ENCODE measurements at places on chromosomes 4 and X.

GRCh38 chr4:175273995-175274753, 356.0 kb downstream of the ADAM29 start:
- no peak for DNase-seq

DNA sequence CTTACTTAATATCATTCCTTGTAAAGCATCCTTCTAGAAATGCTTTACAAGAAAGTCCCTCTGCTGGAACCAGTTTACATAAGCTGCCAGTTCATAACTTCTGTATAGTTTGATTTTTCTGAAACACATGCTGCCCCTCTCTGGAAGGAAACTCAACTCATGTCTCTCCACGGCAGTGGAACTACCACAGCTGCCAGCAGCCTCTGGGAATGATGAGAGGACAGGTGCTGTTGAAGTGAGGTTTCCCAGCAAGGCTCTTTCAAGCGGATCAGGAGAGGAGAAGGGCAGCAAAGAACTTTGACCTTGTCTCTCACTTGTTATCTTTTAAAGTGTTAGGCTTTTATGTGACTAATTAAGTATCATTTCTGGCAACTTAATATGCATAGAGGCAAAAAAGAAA, 7.3 kb downstream of the GRPR start:
- DNase-seq: no peak

- DNase-seq: no peak
Observed at GRCh38 chr4:111837761-111838160, 307.5 kb upstream of the FAM241A start.

DNA sequence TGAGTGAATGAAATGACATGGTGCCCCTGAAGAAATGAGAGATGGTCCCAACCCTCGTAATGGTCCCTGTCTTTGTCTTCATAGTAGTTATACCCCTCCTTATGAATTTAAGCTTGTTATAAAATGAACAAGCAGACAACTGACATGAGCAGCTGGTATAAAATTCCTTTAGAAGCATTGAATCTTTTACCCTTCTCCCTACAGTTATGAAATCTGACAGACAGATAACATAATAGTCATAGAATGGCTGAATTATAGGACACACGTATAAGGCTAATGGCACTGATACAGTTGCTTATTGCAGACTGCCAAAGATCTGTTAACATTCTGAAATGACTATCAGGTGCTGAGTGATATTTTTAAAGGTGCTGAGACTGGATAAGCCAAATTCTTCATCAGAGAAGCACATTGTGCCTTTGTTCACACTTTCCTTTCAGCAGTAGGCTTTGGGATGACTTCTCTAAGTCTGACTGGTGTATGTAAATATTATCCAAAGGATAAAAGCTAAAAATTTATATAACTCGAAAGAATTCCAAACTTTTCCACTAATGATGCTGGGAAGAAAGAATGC, 47.4 kb upstream of the PDGFC start:
- no peak for DNase-seq

DNA sequence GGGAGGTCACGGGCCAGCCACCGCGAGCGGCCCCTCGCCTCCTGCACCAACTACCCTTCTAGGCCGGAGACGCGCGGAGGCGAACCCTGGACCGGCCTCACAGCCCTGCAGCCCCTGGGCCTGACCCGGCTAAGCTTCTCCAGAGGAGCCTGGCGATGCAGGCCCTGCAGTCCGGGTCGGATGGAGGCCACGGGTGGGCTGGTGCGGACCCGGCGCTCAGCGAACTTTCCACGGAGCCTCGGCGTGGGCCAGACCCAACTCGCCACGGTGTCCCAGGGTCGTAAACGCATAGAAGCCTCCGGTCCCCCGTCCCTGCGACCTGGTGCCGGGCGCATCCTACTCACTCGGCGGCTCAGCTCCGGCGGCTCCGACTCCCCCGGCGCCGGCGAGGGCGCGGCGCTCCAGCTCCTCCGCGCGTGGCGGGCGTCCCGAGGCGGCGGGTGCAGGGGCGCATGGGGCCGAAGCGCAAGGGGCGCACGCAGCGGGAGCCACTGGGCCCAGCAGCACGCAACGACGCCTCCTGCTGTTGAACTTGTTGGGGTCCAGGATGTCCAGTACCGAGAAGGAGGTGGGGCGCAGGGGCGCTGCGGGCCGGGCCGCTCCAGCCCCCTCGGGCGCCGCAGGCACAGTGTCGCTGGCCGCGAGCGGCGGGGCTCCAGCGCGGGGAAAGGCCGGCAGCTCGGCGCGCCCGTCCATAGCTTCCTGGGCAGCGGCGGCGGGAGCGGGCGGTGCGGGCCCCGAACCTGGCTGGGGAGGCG, 427 bp downstream of the NKX1-1 start:
- DNase-seq: no peak

- no peak for DNase-seq
Observed at GRCh38 chr4:151099976-151100417, 569 bp downstream of the RPS3A start.

DNA sequence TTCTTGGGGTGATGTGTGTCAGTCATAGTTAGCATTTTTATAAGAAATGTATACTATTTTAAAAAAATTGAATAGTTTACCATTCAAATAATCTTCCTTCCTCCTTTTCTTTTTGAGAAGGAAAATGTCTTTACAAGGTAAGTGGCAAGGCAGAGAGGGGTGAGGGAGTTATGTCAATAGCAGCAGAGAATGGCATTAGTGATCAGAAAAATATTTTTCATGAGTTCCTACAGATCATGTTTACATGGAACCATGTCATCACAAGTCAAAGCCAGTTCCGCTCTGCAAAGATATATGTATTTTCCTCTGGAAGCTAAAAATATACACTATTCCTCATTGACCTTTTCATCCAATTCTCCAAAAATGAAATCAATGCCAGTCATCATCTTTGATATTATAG, 67.3 kb downstream of the PTPN13 start:
- DNase-seq: no peak

DNA sequence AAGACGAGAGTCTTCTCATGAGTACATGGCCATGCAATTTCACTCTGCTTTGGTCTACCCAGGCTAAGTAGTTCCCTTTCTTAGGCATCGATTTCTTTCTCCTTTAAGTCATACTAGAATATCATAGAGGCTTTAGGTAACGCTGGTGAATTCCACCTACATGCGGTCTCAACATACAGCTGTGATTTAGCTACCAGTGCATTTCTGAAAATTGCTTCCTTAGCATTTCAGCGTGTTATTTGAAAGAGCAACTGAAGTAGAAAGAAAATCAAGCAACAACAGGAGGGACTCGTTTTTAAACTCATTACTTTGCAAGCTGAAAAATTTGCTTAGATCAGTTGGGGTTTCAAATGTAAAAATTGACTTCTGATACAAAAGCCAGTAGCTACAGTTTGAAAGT, 48.1 kb upstream of the RASGEF1B start:
- no peak for DNase-seq

GRCh38 chr4:36064117-36064516, 180.2 kb downstream of the ARAP2 start:
- DNase-seq: no peak

DNA sequence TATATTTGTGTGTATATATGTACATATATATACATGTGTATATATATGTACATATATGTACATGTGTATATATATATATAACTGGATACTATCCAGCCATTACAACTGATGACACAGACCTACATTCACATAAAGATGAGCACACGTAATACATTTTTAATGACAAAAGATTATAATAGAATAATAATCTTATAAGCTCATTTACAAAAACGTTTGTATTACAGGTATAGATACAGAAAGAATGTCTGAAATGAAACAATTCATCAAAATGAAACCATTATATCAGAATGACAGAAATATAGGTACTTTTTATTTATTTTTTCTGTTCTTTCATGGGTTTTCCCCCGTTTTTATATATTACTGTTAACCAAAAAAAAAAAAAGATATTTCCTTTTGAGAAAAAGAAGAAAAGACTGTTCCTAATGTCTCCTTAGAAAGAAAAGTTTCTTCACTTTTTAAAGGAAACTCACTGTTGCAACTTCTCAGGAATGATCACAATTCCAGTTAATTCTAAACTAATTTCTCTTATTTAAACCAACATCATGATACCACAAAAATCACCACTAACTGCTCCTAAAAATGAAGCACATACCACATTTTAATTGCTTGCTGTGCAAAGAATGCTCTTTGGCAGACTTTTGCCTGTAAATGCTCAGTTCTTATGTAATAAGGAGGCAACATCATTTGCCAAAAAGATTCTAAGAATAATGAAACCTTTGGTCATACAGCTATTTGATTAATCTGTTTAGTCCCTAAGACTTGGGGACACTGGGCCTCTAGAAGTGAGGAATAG, 18.9 kb downstream of the LEF1 start:
- no peak for DNase-seq

GRCh38 chr4:129111919-129112318, 16.0 kb downstream of the C4orf33 start:
- DNase-seq: no peak

- DNase-seq: no peak
Observed at GRCh38 chr4:117793845-117794480, 240.3 kb upstream of the NDST3 start.

- no peak for DNase-seq
Observed at GRCh38 chrX:106957856-106958255, 37.7 kb downstream of the CLDN2 start.

DNA sequence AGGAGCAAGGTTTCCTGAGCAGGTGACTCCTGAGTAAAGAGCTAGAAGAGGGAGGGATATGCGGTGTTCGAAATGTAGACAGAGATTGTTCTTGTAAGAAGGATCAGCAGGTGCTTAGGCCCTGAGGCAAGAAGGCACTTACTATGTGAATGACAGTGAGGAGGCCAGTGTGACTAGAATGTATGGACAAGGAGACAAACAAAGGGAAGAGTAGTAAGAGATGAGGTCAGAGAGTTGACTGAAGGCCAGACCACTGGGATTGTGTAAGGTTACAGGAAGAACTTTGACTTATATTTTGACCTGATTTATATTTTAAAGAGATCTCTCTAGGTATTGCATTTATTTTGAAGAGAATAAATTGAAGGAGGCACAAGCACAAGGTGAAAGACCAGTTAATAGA, 118.4 kb upstream of the ENPEP start:
- no peak for DNase-seq

DNA sequence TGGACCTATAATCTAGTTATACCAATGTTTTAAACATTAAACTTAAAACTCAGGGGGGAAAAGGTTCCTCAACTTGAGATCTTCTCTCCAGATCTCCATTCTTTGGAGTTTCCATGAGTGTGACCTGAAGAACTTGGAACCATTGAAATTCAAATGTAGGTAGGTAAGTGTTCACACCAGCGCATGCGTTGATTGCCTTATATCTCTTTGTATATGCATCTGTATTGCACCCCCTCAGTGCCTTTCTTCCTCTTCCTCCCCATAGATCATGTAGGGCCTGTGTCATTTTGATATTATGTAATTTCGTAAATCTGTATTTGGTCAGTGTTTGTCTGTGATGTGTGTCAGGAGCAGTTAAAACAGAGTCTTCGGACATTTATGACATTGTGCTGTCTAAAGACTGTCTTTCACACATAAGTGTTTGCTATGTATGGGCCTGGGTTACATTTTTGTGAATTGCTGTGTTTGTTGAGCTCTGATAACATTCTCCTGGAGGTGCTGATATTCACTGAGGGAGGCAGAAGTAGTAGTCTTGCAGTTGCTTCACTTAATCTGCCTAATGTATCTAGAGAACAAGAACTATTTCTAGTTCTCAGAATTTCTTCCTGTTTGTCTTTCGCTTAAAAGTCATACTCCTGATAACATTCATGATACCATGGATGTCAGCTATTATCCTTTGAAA, 126.3 kb downstream of the RAP1GDS1 start:
- no peak for DNase-seq
